ENCODE measurements at places on chromosomes 11 and 22. TPM values are rescaled to one million over a fixed set of nuclear protein-coding genes. Genes with fewer than 3 reads are reported as not detected.

The TH gene
- not detected for total RNA-seq

The OR5P2 gene
- not detected for total RNA-seq

The SYCE3 gene
- not detected for total RNA-seq

The TMEM225 gene
- not detected for total RNA-seq

The NPTXR gene
- total RNA-seq: 38.4 TPM

The ARHGEF17 gene
- total RNA-seq: 72.8 TPM

The ASPHD2 gene
- 2.3 TPM for total RNA-seq

The SLC37A2 gene
- total RNA-seq: 0.30 TPM

The KRTAP5-9 gene
- total RNA-seq: not detected

The RAPSN gene
- 0.05 TPM for total RNA-seq

The NADSYN1 gene
- total RNA-seq: 100 TPM

The HMGXB4 gene
- total RNA-seq: 17.5 TPM

The ALDH3B1 gene
- total RNA-seq: 34.4 TPM

The CHRM4 gene
- total RNA-seq: not detected

The HPX gene
- 0.30 TPM for total RNA-seq

The OR51E1 gene
- under 0.01 TPM for total RNA-seq

The APOL5 gene
- total RNA-seq: not detected

The FXYD2 gene
- total RNA-seq: not detected

The CCDC89 gene
- total RNA-seq: 2.5 TPM

The HINFP gene
- 13.7 TPM for total RNA-seq

The MS4A5 gene
- not detected for total RNA-seq

The CCDC87 gene
- 0.32 TPM for total RNA-seq

The AP2A2 gene
- 28.8 TPM for total RNA-seq

The TUBA8 gene
- not detected for total RNA-seq

The SPA17 gene
- total RNA-seq: 5.0 TPM

The WNT11 gene
- total RNA-seq: 0.37 TPM

The EXPH5 gene
- total RNA-seq: 0.09 TPM

The OR2AG2 gene
- total RNA-seq: 0.28 TPM

The TPBGL gene
- total RNA-seq: 0.05 TPM

The CALCA gene
- total RNA-seq: not detected

The PDGFB gene
- total RNA-seq: under 0.01 TPM

The ZNF280A gene
- 0.23 TPM for total RNA-seq

The RBMXL2 gene
- total RNA-seq: not detected

The LDHAL6A gene
- total RNA-seq: not detected

The VPREB1 gene
- not detected for total RNA-seq

The TPH1 gene
- total RNA-seq: not detected

The TBX10 gene
- not detected for total RNA-seq

Measured in smooth muscle cell of the umbilical artery (primary cell).